ENCODE measurements at places on chromosomes 3 and 15.

- no peak for DNase-seq
Observed at GRCh38 chr3:141556034-141556433, 69.2 kb downstream of the RASA2 start.

- peak; percentile 75 for DNase-seq
Observed at GRCh38 chr15:71115567-71116351, 488 bp downstream of the THSD4 start.

DNA sequence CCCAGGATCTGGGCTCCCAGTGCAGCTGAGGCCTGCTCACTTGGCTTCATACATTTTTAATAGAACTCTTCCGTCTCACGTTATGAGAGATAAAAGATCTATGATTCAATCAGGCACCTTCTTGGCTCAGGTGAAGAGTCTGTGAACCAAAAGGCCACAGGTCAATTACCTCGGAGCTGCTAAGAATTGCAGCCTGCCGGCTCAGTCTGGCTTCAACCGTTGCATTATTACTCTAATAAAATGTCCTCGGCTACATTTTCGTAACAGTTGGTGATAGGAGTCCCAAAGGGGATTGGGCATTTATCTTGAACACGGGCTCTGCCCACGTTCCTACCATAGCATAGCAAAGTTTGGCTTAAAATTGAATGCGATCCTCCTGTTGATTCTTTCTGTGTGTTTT lies 176.3 kb downstream of the SLCO3A1 start:
- DNase-seq = no peak

DNA sequence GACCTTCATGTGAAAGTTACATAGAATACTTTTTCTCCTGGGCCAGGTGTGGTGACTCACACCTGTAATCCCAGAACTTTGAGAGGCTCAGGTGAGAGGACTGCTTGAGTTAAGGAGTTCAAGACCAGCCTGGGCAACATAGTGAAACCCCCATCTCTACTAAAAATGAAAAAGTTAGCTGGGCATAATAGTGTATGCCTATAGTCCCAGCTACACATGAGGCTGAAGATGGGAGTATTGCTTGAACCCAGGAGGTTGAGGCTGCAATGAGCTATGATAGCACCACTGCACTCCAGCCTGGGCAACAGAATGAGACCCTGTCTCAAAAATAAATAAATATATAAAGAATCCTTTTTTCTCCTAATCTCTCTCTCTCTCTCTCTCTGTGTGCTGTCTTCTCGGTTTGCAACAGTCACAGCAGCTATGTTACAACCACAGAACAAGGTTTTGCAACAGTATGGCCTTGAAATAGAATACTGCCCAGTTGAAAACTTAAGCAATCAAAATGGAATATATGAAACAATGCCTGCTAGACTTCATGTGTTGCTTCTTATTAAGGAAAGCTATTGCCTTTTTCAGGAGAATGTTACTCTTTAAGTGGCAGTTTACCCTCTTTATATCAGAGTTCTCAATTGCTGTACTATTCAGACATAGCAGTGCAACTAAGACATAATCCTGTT lies 12.3 kb upstream of the DENND4A start:
- no peak for DNase-seq

DNA sequence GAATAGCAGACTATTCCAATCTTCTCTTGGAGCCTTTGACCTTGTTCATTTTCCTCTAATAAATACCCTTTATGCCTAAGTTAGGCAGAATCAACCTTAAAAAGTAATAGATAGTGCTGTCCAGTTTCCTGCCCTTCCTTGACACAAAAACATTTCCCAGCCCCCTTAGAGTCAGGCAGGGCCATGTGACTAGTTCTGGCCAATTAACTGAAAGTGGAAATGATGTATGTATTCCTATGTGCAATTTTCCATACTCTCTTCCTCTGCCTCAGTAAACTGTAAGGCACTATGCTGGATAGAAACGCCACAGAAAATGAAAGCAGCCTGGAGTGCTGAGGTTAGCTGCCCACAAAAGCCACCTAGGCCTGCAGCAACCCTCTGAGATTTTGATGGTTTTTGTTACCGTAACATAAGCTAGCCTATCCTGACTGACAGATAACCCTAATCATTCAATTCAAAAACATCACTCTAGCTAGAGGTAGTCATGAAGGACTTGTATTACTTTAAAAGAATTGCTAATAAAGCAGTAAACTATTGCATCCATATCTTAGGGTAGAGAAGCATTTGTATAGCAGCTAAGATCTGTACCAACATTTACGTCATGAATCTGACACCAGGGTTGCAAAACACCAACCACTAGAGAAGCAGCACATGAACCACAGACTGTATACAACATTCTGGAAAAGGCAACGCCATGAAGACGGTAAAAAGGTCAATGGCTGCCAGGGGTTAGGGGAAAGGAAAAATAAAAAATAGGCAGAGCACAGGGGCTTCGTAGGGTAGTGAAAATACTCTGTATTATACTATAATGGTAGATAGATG lies 112.9 kb downstream of the ULK4 start:
- no peak for DNase-seq

DNA sequence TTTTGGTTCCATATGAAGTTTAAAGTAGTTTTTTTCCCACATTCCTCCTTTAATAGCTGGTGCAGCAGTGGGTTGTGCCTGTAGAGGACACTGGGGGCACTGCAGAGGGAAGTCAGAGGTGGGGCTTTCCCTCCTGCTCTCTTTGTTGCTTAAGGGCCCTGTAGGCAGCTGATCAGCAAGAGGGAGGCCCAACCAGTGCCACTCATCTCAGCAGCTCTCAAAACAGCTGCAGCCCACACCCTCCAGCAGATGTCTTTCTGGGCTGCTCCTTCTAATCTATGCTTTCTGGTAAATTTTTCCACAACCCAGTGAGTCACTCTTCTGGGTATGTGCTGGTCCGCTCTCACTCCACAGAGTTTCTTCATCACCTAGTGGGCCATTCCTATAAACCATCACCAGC lies 263.8 kb downstream of the FEZF2 start:
- DNase-seq = no peak
